ENCODE measurements at places on chromosomes 11 and 22.

DNA sequence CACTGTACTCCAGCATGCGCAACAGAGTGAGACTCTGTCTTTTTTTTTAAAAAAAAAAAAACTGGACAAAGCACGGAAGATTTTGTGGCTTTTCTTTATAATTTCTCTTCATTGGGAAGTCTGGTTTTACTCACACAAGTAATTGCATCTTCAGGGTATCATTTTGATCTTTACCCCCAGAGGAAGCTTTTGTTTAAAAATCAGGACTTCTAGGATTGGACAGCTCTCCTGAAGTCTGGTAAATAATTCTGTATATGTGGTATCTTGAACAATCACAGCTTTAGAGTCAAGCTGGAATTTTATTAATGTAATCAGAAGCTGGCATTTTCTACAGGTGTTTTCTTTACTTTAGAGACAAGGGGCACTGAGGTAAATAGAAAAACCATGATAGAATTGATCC lies 208.1 kb upstream of the NARS2 start:
- no peak for DNase-seq

DNA sequence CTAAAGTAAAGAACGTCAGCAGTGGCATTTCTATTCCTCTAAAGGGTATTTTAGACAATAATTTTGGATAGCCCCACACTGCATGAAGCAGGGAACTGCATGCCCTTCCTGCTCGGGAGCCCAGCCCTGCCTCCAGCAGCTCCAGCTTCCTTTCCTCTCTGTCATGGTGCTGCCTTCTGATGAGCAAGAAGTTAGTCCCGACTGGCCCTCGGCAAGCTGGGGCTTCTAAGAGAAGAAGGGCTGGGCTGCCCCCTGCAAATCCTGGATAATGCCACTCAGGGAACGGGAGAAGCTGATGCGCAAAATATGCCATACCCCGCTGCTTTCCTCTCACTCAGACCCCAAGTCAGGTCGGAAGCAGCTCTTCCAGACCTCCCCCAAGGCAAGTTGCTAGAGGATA lies 296.4 kb downstream of the ETS1 start:
- no peak for DNase-seq

- no peak for DNase-seq
Measured at GRCh38 chr11:10730151-10730550, 20.9 kb upstream of the CTR9 start.

- DNase-seq: peak; percentile 55
Measured at GRCh38 chr11:67071420-67072284, 15.0 kb downstream of the RHOD start.

- no peak for DNase-seq
Measured at GRCh38 chr22:39301926-39302325, 17.5 kb downstream of the RPL3 start.
